ENCODE measurements at places on chromosomes 6 and 20.
A peak's percentile ranks its signal among the peaks of the same experiment; 100 is the strongest.

DNA sequence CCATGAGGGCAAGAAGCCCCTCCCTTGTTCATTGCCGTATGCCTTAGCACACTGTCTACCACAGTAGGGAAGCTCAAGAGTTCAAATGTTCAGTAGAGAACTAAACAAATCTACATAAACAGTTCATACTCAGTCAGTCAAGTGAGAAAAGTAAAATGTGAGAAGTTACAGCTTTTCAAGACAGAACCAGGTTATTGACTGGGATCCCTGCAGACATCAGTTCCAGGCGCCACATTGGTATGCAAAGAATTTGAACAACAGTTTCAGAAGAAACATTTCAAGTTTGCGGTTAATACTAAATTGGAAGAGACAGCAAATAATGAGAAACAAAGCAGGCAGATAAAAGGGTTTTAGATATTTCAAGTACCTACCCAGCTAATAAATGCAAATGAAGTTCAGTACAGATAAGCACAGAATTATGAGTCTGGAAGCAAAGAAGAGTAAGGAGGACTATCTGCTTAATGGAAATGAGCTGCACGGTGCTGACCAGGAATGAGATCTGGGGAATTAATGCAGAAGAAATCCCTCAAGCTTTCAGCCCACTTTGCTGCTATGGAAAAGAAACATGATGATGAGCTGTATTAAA, 246.2 kb downstream of the HACE1 start:
- DNase-seq, result no peak

GRCh38 chr6:156809034-156809433, 31.9 kb downstream of the ARID1B start:
- DNase-seq, result peak; percentile 69

- peak; percentile 89 for DNase-seq
These were observed 9.2 kb downstream of the FOXS1 start for GRCh38 chr20:31835977-31836852.

- DNase-seq, result no peak
These were observed 5.2 kb downstream of the HIVEP1 start for GRCh38 chr6:12017263-12017662.

GRCh38 chr20:62732842-62733525, 24.3 kb downstream of the NTSR1 start:
- DNase-seq, result no peak
